ENCODE measurements at places on chromosomes 5 and 9.

- no peak for DNase-seq
Observed at GRCh38 chr5:542319-543311, 18.4 kb upstream of the SLC9A3 start.

DNA sequence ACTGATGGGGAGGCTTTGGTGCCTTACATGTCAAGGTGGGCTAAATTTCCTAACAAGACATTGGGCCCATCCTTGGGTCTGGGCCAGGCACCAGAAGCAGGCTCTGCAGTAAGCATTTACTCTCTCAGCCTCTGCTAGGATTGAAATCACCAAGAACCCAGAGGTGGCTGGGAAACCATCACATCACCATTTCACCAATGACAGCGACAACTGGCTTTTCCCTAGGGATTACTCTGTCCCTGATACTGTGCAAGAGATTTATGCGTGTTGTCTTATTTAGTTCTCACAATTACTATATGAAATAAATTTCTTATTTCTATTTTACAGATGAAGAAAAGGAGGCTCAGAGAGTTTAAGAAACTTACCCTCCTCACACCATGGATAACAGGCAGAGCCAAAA, 342.2 kb downstream of the ARHGEF28 start:
- DNase-seq: no peak

DNA sequence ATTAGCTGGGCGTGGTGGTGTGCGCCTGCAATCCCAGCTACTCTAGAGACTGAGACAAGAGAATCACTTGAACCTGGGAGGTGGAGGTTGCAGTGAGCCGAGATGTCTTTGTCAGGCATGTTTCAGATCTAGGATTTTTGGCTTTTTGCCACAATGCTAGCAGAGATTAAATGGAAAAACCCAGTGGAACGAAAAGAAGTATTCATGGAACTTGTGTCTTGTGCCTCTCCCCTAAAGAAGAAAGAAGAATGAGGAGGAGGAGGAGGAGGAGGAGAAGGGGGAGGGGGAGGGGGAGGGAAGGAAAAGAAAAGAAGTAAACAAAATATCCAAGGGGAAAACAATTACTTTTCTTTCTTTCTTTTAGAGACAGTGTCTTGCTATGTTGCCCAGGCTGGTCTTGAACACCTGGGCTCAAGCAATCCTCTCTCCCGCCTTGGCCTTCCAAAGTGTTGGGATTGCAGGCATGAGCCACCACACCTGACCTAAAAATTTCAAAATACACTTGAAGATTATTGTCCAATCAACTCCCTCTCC, 106.0 kb downstream of the ARRDC3 start:
- DNase-seq: no peak

GRCh38 chr9:127905004-127905728, 5.8 kb upstream of the ST6GALNAC6 start:
- peak; percentile 41 for DNase-seq

GRCh38 chr9:133889584-133890301, 102.4 kb downstream of the VAV2 start:
- no peak for DNase-seq

DNA sequence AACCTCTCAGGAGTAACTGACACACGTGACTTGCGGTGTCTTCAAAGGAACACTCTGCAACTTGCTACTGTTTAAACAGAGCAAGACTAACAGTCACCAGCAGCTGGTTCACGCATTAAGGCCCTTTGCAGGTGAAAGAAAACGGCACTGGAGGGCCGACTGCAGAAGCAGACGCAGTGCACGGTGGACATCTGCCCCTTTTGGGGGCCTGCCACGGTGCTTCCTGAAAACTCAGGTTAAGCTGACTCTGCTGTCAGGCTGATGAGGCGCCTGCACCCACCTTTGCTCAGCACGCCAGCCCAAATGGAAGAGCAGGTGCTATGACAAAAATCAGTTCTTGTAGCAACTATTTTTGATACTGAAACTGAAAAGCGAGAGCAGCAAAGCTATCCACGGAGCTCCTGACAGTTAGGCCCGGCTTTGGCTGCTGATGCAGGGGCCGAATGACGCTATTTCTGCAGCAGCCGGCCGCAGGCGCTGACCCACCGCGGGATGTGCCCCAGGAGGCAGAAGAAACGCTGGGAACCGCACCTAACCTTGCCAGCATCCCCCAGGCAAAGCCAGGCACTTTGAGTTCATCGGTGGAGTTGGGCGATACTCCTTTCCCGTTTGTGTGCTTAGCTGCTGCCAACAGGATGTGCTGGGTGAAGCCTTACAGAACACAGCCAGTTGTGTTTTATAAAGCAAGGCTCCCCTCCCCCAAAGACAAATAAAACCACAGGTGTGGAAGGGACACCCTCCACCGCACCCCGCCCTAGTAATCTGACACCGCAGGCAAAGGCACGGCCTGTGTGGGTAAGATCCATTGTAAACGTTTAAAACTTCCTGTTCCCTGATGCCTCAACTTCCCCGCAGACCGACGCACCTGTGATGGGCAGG, 21.1 kb upstream of the TERT start:
- no peak for DNase-seq

DNA sequence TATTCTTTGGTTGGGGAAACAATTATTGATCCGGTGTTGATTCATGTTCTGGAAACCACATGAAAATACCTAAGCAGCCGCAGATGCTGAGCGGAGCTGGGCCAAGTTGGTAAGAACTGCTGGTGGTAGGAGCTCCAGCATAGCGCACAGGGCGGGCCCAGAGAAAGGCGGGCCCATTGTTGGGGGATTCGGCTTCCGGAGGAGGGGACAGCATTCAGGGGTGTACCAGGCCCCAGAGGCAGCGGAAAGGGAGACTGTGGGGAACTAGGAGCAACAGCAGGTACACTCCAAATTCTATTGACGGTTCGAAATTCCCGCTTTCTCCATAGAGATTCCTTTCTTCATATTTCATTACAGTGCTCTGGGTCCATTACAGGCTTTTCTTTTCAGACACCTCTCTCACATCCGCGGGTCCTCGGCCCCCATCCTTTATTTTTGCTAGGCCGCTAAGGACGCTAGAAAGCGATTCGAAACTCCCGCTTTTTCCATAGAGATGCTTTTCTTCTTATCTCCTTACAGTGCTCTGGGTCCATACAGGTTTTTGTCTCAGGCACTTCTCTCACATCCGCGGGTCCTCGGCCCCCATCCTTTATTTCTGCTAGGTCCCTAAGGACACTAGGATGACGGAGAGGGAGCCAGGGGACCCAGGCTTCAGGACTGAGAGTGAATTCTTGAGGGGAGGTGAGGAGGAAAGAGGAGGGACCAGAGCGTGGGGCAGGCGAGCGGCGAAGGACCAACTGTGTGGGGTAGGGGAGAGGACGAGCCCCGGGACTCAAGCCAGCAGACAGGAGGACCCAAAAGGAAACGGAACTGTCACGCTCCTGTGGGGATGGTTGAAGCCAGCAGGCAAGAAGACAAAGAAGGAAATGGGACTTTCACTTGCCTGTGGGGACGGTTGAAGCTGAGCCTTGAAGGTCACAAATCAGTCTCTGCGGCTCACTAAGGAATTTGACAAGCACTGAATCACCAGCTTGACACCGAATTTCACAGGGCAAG, at the start of gene CCDC152:
TSS of gene CCDC152 (plus strand) at position 213 of the 996 bp plus-strand sequence. CDS start 2,304 bp downstream, outside the sequence.
- peak; percentile 40 for DNase-seq

- no peak for DNase-seq
Observed at GRCh38 chr9:109520475-109521132, 22.5 kb upstream of the PTPN3 start.

- no peak for DNase-seq
Observed at GRCh38 chr5:122400341-122400740, 88.3 kb downstream of the SNCAIP start.

DNA sequence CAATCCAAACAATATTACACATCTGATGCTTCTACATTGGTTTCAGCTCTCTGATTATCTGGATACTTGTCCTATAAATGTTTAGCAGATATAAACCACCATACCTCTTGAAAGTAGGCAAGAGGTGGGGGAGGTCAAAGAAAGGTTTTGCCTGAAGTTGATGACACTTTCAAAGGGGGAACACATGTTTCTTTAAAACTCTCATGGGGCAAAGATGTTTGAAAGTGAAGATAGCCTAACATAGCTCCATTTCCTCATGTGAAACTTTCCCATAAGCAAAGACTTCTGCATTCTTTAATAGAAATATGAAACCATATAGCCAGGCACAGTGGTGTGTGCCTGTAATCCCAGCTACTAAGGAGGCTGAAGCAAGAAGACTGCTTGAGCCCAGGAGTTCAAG, 62.1 kb downstream of the CETN3 start:
- no peak for DNase-seq

GRCh38 chr5:172167895-172168294, 20.1 kb downstream of the STK10 start:
- DNase-seq: no peak

- DNase-seq: peak; percentile 10
Observed at GRCh38 chr9:94639061-94639998, at the start of gene FBP1. TSS of gene FBP1 (minus strand) at chr9:94639518. CDS start at chr9:94639310, 208 bp downstream.

DNA sequence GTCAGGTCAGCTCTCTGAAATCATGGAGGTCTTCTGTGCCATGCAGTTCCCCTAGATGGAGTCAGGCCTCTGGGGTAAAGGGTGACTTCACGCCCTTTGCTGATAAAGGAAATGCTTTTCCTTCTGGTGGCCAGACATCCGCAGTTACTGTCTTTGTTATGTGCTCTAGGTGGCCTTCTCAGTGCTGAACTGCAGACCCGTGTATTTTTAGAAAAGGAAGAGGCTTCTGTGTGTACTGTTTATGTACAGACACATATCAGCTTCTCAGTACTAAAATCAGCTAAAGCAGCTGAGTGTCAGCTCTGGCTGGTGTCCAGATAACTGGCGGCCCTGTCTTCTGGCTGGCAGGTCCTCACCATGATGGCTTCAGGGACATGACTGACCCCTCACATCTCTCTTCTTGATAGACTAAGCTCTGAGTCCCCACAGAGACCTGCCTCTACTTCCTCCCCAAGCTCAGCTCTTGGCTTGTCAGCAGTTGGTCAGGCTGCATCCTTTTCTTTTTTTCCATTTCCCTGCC, 75.3 kb downstream of the ARHGAP26 start:
- no peak for DNase-seq

- DNase-seq: no peak
Observed at GRCh38 chr9:127021664-127022363, 100.6 kb downstream of the ANGPTL2 start.

GRCh38 chr5:157528036-157528632, 47.4 kb downstream of the ADAM19 start:
- no peak for DNase-seq

GRCh38 chr5:116696366-116696765, 121.7 kb upstream of the SEMA6A start:
- DNase-seq: no peak

GRCh38 chr5:158756871-158757270, 342.8 kb downstream of the EBF1 start:
- no peak for DNase-seq

GRCh38 chr9:38761339-38761738, 41.4 kb upstream of the FAM240B start:
- no peak for DNase-seq

All from activated T-helper 9 cell treated with anti-CD3 and anti-CD28 coated beads, Interleukin-2, amount 50 U/mL, for 16 hours (primary cell).